M059J (cell line): ENCODE measurements at places on chromosomes 2 and 18.

DNA sequence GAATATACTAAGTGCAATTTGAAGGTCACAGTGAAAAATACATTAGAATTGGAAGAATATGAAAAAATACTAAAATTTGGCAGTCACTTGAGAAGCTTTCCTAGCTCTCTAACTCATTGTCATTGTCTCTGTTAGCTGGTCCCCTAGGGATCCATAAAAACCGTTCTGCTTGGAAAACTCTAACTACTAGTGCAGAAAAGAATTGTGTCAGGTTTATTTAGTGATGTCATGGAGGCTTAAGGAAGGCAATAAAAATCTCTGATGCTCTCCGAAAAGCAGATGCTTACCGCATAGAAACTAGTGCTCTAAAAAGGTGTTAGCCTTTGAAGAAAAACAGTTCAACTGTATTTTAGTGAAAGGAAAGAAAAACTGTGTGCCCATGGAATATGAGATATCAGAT lies 150.1 kb upstream of the DLGAP1 start:
- no peak for DNase-seq

DNA sequence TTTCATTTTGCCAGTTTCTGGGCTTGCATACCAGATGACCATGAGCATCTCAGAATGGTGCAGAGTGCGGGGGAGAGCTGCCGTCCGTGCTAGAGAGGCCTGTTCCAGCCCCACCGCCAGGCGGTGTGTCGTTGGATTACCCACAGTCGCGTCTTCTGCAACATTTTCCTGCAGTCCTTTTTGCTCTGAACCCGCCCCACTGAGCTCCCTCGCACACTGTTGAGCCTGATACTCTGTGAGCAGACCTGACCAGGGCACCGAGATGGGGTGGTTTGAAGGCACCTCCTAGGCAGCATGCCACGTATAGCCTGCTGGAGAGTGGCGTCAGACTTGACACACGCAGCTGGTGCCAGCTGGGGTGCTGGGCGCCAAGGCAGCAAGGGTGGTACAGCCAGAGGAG lies 18.1 kb downstream of the PPP1R7 start:
- DNase-seq, result no peak

- peak; percentile 50 for DNase-seq
Observed at GRCh38 chr18:12768625-12769024, 65.8 kb downstream of the PSMG2 start.

GRCh38 chr2:232611559-232612218 lies 21.7 kb upstream of the EFHD1 start:
- peak; percentile 91 for DNase-seq

GRCh38 chr2:236161082-236161462 lies 7.1 kb downstream of the GBX2 start:
- DNase-seq, result no peak

- no peak for DNase-seq
Observed at GRCh38 chr18:11215216-11215615, 65.8 kb upstream of the PIEZO2 start.

GRCh38 chr2:79750321-79750720 lies 237.5 kb downstream of the CTNNA2 start:
- DNase-seq, result no peak

DNA sequence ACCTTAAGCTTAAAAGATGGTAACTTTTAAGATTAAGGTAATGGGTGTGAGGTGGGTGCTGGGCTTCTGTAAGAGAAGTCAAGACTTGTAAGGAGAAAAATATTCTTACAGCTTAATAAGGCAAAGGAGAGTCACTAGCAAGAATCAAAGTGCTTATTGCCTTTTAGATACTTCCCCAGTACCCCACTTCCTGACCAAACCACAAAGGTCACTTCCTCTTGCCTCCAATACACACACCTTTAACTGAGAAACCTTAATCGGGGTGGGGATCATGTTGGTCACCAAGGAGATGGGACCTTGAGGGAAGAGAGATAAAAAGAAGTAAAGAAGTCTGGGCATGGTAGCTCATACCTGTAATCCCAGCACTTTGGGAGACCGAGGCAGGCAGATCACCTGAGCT lies 10.6 kb upstream of the ATG16L1 start:
- DNase-seq, result peak; percentile 35

GRCh38 chr18:32391126-32391525 lies 79.6 kb downstream of the GAREM1 start:
- DNase-seq, result no peak

DNA sequence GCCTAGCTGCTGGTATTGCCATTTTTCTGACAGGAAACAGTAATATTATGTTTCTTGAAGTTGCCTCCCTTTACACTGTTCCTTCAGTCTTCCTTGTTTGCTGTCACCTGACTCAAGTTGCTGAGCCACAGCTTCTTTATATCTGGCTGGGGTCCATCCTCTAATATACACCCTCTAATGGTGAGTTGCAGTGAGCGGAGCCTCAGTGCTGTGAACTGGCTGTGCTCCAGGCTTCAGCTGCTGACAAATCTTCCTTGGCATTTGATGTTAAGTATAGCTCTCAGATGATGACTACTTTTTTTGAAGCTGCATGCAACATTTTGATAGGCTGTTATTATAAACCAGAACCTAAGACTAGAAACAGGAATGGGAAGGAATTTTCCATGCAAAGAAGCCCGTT lies 366.7 kb downstream of the NUP35 start:
- DNase-seq, result peak; percentile 18

DNA sequence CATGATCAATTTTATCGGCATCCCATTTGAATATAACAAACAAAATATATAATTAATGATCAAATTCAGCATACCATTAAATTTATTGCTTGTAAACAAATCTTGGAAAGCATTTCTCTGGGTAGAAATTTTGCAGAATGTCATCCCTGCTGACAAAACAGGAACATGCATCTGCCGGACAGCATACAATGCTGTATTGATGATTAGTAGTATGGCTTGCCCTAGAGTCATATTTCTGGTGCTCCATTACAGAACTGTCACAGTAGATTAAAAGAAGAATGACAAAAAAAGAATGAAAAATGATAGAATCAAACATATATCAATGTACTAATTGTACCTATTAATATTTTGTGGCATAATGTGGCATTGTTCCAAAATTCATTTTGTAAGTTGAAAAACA lies 98.0 kb downstream of the NXPH2 start:
- no peak for DNase-seq

DNA sequence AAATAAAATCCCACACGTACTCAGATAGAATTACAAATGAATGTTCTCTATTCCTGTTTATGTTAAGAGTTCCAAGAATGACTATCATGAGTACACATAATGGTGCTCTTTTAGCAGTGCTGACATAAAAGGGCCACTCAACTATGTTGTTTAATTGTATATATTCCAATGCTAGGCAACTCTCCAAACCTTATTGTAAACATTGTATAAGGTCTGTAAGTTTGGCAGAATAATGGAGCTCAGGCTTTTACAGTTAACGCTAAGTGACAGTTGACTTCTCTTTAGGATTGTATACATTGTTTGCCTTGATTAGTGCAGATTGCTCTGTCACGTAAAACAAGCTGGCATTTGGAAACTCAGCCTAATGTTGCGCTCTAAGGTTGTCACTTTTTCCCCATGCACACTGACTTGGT lies 20.8 kb downstream of the RBMS1 start:
- DNase-seq, result no peak

GRCh38 chr2:189599245-189599644 lies 18.7 kb upstream of the SLC40A1 start:
- no peak for DNase-seq

- no peak for DNase-seq
Observed at GRCh38 chr2:121043827-121044222, 241.2 kb downstream of the TFCP2L1 start.

DNA sequence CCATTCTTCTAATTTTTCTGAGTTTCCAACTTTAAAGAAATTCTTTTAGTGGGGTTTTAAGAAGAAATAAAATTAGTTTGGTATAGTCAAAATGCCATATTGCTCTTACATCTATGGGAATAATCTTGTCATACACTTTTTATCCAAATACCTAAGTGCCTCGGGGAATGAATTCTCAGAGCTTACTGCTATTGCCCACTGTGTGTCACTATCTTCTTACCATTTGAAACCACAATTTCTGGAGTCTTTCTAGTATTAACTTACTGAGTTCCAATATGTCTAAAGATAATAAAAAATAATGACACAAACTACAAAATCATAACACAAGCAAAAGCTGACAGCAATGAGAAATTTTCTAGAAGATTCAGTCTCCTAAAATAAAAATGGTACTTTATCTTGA lies 23.7 kb upstream of the DNAH6 start:
- DNase-seq, result peak; percentile 16
